Natural killer cell treated with Interleukin-12 subunit alpha and Interleukin-12 subunit beta and Interleukin-15 and Interleukin-18, amount 100 ng/mL, for 72 hours (primary cell): ENCODE measurements at places on chromosomes 11 and 22. TPM values are rescaled to one million over a fixed set of nuclear protein-coding genes. Genes with fewer than 3 reads are reported as not detected.

DNA sequence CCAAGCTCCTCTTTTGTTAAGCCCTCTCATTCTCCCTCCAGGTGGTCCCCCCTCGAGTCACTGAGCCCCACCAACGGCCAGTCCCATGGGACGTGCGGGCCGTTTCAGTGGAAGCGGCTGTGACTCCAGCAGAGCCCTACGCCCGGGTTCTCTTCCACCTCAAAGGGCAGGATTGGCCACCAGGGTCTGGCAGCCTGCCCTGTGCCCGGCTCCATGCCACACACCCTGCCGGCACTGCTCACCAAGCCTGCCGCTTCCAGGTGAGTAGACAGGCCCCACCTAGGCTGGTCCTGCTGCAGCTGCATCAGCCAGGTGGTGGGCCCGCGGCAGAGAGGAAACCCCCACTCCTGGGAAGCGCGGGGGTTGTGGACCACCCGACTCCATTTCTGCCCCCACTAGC, 3.3 kb downstream of the TMEM132A start:
- H3K36me3 ChIP-seq, result peaks cover under 1% of the 10 kb centered on the region
- H3K27me3 ChIP-seq, result peaks cover 12% of the 10 kb centered on the region
- DNase-seq, result no peak
- peaks cover 4% of the 10 kb centered on the region for H3K4me1 ChIP-seq
- no peak overlapping the region for H3K27ac ChIP-seq

GRCh38 chr11:81224396-81224795, 1509.3 kb downstream of the FAM181B start:
- H3K36me3 ChIP-seq, result no peaks in the 10 kb centered on the region
- no peak for DNase-seq
- no peak overlapping the region for H3K4me3 ChIP-seq
- no peaks in the 10 kb centered on the region for H3K4me1 ChIP-seq
- no peaks in the 10 kb centered on the region for H3K27me3 ChIP-seq

DNA sequence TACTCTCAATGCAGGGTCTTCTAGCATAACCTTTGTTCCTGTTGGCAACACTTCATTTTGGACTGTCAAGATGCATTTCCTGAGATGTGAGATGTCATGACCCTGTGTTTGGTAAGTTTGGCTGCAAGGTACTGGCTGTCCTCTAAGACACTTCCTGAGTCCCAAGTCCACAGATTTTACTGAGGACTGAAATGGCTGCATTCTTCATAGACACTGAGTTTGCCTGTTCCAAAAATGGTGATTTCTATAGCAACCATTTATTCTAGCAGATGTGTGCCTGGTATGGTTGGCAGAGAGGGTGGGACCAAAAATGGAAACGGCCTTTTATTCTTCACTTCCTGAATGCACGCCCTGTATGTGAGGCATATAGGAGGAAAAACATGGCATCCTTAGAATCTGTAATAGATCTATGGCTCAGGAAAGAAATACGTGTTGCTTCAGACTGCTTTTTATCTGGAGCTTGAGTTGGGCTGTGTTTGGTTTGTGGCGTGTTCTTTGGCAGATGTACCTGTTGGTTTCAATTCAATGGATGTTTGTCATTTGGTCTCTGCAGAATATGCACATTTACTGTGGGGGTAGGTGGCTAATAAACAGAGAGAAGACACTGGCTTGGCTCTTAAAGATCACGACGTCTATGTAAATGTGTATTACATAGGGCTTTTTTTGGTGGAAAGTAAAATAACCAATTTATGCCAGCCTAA, 62.4 kb downstream of the ZBTB16 start:
- no peak for DNase-seq
- peaks cover 75% of the 10 kb centered on the region for H3K4me1 ChIP-seq
- H3K27ac ChIP-seq, result no peak overlapping the region
- H3K27me3 ChIP-seq, result no peaks in the 10 kb centered on the region
- no peaks in the 10 kb centered on the region for H3K36me3 ChIP-seq
- peak overlapping the region; percentile 16 for H3K4me3 ChIP-seq

GRCh38 chr11:95279921-95280868, 49.2 kb upstream of the SESN3 start:
- peaks cover 14% of the 10 kb centered on the region for H3K27me3 ChIP-seq
- H3K4me1 ChIP-seq, result no peaks in the 10 kb centered on the region
- no peak overlapping the region for H3K27ac ChIP-seq
- H3K36me3 ChIP-seq, result no peaks in the 10 kb centered on the region
- DNase-seq, result no peak
- no peak overlapping the region for H3K4me3 ChIP-seq

DNA sequence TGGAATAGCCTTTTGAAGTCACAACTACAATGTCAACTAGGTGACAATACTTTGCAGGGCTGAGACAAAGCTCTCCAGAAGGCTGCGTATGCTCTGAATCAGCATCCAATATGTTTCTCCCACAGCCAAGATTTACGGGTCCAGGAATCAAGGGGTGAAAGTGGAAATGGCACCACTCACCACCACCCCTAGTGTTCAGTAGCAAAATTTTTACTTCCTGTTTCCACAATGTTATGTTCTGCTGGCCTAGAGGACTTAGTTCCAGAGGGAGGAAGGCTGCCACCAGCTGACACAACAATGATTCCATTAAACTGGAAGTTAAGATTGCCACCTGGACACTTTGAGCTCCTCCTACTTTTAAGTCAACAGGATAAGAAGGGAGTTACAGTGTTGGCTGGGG, 68.5 kb upstream of the MPEG1 start:
- H3K4me3 ChIP-seq, result no peak overlapping the region
- peaks cover 7% of the 10 kb centered on the region for H3K4me1 ChIP-seq
- H3K27me3 ChIP-seq, result peaks cover 12% of the 10 kb centered on the region
- H3K27ac ChIP-seq, result no peak overlapping the region
- H3K36me3 ChIP-seq, result no peaks in the 10 kb centered on the region

The C22orf39 gene
- total RNA-seq, result 27.6 TPM

The CREB3L1 gene
- not detected for total RNA-seq

The CLCF1 gene
- 1.4 TPM for total RNA-seq

The RAPSN gene
- 1.8 TPM for total RNA-seq
